ENCODE measurements at places on chromosomes 16 and 17.

DNA sequence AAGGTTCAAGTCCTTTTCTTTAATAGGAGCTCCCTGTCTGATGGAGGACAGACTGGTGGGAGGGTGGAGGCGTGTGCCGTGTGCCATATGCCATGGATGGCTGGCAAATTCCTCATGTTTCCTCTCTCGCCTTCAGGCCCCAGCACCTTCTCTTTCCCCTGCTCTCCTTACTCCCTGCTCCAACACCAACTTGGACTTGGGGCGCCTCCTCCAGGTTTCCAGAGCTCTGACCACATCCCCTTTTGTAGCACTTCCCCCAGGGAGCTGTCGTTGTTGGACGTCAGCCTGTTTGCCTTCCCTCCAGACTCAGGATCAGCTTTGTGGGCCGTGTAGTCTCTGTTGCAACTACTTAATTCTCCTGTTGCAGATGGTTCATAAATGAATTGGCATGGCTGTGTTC lies 30.7 kb downstream of the TMC7 start:
- DNase-seq: no peak

DNA sequence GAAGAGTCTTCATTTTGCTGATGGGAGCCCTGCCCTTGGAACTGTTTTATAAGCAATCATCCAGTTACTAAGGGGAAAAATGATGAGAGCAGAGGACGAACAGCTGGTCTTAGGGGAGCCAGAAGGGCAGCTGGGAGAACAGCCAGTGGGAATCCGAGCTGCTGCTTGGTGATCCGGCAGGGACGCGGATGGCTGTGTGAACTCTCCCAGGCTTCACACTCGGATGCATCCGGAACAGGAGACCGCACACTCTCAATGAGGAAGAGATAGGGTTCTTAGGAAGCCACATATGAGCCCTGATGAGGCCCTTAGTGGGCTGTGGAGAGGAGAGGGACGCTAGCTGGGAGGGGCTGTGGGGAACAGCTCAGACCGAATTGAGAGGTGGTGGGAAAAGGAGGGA lies 5.0 kb upstream of the CACNG5 start:
- DNase-seq: no peak

DNA sequence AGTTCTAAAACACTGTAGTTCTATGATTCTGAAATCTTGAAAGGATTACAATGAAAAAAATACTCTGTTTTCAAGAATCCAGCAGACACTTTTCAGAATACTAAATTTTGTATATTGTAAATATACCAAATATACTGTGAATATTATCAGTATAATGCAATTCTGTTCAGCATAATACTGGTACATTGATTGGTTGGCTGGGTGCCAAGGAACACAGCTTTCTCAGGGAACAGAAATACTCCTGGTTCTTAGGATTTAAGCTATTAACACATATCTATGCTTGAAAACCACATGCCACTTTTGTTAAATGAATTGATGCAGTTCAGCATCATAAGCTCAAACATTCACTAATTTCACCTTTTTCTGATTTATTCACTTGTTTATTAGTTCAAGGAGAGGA lies 2.5 kb upstream of the GINS3 start:
- no peak for DNase-seq

DNA sequence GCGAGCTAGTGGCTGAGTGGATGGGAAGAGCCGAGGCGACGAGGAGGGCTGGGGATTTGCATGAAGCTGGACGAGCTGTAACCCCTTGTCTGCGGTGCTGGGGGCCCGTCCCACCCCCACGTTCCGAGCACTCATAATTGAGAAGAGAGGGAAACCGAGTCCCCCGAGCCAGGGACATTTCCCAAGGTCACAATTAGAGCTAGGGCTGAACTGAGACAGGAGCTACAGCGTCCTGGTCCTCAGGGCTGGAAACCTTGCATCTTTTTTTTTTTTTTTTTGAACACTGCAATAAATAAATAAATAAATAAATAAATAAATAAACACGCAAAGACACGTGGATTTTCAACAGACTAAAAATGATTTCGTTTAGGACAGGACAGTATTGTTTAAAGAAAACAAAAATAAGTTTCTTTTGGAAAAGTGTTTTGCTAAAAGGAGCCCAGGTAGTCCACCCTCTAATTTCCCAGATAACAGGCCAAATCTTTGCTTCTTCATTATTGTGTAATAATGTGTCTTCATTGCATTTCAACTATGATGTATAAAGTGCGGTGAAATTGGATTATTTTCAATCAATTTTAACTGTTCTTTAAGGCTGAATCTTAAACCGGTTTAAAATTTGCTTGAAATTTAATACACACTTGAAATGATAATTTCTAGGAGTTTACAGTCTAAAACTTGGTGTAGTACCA lies 992 bp downstream of the GDPD1 start:
- no peak for DNase-seq

DNA sequence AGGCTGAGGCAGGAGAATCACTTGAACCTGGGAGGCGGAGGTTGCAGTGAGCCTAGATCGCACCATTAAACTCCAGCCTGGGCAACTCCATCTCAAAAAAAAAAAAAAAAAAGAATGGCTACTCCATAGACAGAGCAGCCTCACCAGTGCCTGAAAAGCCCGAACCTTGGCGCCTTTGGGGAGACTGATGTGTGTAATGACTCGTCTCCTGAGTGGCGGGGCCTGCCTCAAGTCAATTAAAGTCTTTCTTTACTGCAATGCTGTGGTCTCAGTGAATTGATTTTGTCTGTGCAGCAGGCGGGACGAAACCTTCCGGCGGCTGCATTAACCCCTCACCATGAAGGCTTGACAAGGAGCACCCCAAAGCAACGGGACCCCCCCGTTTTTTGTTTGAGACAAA lies 3.5 kb upstream of the UQCC4 start:
- DNase-seq: no peak

DNA sequence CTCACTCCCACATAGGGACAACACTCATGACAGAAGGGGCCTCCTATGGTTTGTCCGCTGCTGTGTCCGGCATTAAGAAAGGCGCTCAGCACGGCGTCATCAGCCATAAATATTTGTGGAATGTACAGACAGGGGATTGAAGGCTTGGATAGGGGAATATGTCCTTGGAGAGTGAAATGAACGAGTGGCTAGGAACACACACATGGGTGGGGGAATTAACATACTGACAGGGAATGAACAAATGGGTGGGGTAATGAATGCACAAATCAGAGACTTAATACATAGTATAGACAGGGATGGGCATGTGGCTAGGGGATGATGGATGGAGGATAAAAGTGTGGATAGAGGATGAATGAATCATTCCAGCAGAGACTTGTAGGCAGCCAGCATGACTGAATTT lies 154.0 kb upstream of the HSBP1 start:
- no peak for DNase-seq

- no peak for DNase-seq
These were observed 90.5 kb downstream of the RGS9 start for GRCh38 chr17:65227637-65228036.

GRCh38 chr17:36495076-36495578 lies 8.6 kb downstream of the ZNHIT3 start:
- no peak for DNase-seq

- DNase-seq: no peak
These were observed 6.3 kb downstream of the CRHR1 start for GRCh38 chr17:45790296-45790922.

- DNase-seq: no peak
These were observed 24.5 kb downstream of the ZNF750 start for GRCh38 chr17:82815354-82815753.

DNA sequence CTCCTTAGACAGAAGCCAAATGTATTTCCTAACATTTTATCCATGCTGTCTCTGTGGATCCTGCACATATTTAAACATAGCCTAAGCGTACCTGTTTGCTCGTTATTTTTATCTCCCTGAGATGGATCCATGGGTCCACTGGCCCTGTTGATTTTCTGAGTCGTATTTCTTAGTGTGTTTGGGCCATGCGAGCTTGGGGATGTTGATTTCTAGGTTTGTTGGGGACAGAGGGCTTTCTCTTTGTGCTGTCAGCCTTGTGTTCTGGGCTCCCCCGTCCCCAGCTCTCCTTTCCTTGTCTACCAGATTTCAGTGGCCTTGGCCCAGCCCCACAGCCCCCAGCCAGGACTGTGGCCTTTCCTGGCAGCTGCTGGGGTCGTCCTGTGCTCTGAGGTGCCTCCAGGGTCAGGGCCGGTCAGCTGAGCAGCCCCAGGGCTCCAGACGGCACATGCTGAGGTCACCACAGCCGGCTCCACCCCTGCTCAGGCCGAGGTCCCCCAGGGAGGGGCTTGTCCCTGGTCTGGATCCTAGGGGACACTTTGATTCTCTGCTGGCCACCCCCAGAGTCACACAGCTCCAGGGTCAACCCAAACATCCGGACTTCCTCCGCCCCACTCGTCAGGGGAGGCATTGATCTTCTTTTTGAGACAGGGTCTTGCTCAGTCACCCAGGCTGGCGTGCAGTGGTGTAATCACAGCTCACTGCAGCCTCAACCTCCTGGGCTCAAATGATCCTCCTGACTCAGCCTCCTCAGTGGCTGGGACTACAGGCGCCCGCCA lies 4.4 kb downstream of the SSTR5 start:
- DNase-seq: no peak

DNA sequence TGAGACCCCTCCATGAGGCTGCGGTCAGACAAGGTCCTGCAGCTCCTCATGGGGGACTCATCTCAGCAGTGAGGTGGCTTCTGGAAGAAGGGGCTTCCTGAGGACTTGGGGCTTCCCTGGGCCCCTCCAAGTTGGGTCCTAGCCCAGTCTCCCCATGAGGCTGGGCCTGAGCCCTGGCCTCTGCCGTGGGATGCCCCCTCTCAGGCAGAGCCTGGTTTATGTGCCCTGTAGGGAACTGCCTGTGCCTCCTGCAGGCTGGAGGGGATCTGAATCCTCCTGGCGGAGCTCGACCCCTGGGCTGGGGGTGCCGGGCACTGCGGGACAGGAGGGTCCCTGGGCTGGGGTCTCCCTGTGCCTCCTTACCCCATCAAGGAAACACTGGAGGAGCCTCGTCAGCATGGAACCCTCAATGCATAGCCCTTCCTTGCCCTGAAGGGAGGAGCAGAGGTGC lies 45.8 kb downstream of the TNFRSF13B start:
- DNase-seq: no peak

DNA sequence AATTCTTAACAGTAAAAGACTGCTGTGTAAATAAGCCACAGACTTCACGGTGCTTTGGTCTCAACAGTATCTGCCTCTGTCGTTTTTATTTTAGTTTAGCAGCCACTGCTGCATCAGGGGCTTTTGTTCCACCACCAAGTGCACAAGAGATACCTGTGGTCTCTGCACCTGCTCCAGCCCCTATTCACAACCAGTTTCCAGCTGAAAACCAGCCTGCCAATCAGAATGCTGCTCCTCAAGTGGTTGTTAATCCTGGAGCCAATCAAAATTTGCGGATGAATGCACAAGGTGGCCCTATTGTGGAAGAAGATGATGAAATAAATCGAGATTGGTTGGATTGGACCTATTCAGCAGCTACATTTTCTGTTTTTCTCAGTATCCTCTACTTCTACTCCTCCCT lies 7.9 kb downstream of the HERPUD1 start:
- DNase-seq: no peak

DNA sequence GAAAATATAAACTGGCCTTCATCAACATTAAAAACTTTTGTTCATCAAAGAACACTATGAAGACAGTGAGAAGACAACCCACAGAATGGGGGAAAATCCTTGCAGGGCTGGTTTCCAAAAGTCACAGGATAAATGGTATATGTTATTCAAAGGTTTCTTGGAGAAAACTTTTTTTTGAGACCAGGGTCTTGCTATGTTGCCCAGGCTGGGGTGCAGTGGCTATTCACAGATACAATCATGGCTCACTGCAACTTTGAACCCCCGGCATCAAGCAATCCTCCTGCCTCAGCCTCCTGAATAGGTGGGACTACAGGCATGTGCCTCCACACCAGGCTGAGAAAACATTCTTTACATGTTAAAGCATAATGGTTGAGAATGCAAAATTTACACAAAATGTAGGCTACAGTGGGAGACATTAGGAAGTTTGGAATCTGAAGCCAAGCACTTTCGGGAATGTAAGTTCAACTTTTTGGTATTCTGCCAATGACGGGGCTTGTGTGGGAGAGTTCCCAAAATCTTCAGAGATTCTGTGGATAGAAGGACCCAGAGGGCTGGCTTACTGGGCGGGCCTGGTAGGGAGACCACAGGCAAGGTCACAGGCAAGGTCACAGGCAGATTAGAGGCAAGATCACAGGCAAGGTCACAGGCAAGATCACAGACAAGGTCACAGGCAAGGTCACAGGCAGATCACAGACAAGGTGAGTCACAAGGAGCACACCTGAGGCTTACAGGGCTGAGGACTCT lies 24.2 kb upstream of the ATP2A3 start:
- DNase-seq: no peak

- DNase-seq: no peak
These were observed 3.6 kb downstream of the PER1 start for GRCh38 chr17:8148560-8148959.

DNA sequence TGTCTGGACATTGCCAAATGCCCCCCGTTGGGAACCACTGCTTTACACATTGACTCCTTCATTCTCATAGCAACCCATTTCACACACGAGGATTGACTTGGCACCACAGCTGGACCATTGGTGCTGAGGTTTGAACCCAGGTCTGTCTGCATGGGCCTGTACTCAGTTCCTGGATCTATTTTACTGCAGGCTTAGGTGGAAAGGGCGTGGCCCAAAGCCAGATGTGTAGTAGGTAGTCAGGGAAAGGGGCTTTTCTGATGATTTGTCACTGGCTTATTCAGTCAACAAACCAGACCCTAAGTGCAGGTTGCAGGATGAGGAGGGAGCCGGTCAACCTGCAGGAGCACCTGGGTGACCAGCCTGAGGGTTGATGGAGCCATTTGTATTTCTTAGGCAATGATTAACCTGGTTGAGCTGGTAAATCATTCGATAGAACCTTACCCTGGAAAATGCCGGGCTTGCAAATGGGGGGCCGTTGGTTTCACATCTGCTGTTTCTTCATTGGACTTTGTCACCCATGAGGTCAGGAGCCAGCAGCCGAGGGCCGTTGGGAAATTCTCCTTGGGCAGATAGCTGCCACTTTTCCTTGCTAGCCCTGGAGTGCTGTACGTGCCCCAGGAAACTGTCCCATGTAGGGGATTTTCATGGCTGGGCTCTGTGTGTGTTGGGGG lies 104.4 kb downstream of the CMIP start:
- no peak for DNase-seq

GRCh38 chr17:1006054-1006453 lies 9.1 kb downstream of the TIMM22 start:
- DNase-seq: no peak

GRCh38 chr17:82882715-82883418 lies 43.0 kb upstream of the ZNF750 start:
- DNase-seq: no peak

- no peak for DNase-seq
These were observed 26.0 kb upstream of the HNF1B start for GRCh38 chr17:37770631-37771518.

Data from BJ (cell line).